ENCODE measurements at places on chromosomes 3 and 15.

DNA sequence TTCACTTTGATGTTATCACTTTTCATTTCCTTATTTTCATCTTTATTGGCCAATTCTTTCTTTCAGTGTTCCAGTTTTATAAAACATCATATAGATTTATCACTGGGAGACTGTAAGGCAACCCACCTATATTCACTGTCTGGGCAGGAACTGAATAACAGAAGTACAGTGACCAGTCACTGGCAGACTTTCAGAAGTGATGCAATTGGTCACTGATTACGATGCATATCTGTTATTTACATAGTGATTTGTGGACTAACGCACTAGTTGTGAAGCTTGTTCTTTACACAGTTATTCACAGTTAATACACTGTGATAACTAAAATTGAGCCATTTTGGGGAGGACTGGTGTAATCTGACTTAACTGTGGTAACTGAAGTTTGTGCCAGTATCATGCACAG is 190.2 kb upstream of the DPH6 start:
- no peak for DNase-seq

DNA sequence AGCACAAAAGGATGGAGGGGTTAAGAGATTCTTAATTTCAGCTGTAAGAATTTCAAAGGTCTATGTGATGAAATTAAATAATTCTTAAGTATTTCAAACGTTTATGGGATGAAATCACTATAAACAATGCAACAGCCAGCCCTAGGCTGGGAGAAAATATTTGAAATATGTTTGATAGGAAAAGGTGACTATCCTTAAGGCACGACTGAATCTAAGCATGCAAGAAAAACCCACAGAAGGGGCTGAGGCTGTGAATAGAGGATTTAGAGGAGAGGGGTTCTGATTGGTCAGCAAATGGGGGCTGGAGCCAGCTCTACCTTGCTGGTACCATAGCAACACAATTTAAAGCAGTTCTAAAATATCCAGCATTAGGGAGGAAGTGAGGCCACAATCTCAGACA is 220.8 kb upstream of the ATP10A start:
- DNase-seq = no peak

- DNase-seq = no peak
Measured at GRCh38 chr3:112967828-112968227, 7.1 kb downstream of the CD200R1 start.

DNA sequence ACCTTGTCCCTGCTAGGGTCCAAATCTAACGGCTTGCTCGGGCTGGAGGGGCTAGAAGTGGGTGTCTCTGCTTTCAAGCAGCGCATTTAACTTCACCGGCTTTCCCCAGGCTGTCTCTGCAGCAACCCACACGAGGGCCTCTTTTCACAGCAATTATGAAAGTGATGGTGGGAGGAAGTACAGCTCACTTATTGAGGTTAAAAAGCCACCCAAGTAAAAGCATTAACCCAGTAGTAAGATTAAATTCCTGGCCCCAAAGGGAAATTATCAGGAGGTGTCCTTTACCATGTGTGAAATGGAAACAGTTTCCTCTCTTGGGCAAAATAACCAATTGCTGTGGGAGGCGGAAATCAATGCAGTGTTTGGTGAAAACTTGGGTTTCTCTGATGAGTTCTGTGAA is 41.1 kb downstream of the NGRN start:
- DNase-seq = no peak

DNA sequence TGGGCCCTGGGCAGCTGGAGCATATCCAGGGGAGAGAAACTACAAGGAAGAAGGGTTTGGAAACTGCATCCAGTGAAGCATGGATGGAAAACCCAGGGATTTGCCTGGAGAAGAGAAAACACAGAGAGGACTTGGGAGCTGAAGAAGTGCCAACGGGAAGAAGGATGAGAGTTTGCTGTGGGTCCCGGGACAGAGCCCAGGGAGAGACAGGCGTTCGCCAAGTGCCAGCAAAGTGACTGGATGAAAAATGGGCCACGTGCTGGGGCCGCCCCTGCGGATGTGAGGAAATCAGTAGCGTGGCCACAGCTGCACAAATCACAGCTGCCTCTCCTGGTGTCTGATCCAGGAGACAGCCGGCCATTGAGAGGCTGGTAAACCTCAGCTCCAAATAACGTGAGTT is 70.4 kb downstream of the HES1 start:
- no peak for DNase-seq

DNA sequence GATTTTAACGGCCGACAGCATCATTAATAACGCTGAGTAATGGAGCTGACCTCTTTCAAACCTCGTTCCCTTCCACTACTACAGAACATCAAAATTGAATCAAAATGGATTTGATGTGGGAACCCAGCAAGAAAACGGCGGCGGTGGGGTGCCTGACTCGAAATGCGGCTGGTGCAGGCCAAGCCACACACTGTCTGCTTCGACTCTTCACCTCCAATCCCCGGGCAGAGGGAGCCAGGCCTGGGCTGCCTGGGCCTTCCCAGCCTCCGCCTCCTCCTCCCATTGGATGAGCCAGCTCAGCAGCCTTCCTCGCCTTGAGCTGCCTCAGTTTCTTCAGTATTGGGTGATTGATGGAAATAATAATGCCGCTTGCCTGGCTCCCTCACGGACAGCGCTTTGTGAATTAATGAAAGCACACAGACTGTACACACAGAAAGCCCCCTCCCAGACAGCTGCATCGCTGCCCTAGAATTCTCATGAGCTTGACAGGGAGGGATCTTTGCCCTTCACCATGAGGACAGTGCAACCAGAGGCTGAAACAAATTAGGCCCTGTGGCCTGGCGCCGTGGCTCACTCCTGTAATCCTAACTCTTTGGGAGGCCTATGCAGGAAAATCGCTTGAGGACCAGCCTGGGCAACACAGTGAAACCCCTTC is 11.4 kb upstream of the MEGF11 start:
- no peak for DNase-seq

- no peak for DNase-seq
Measured at GRCh38 chr3:10352146-10352911, 31.4 kb upstream of the SEC13 start.
